Muscle of leg (tissue), 16 donors: ENCODE measurements at places on chromosomes 11 and 22. TPM values are rescaled to one million over a fixed set of nuclear protein-coding genes. Genes with fewer than 3 reads are reported as not detected.

Gene IFITM1
- 24.6 TPM for total RNA-seq

Gene NAALAD2
- 5.5 TPM for total RNA-seq

Gene KRTAP5-10
- not detected for total RNA-seq

Gene KLHL35
- total RNA-seq, result 3.6 TPM

Gene LIF
- total RNA-seq, result 0.75 TPM

Gene AIFM3
- 0.35 TPM for total RNA-seq

Gene PTGDR2
- 0.62 TPM for total RNA-seq

Gene SERPIND1
- total RNA-seq, result 0.09 TPM

Gene OR51B2
- 0.09 TPM for total RNA-seq

Gene PAAF1
- total RNA-seq, result 23.6 TPM

Gene DEFB131B
- total RNA-seq, result not detected

Gene MS4A12
- total RNA-seq, result not detected

Gene SUN2
- total RNA-seq, result 37.6 TPM

Gene PRR5L
- 8.8 TPM for total RNA-seq

Gene P2RY2
- total RNA-seq, result 0.84 TPM

Gene NXPE1
- total RNA-seq, result not detected

Gene ABCC8
- 1.3 TPM for total RNA-seq

Gene CARD16
- 8.3 TPM for total RNA-seq

Gene RIC3
- total RNA-seq, result 0.18 TPM

Gene NR1H3
- 18.8 TPM for total RNA-seq

Gene XKR3
- not detected for total RNA-seq

Gene PIWIL4
- total RNA-seq, result 3.0 TPM

Gene MMP3
- 0.22 TPM for total RNA-seq

Gene KLHDC7B
- total RNA-seq, result not detected

Gene TMEM151A
- total RNA-seq, result not detected

Gene HIC2
- total RNA-seq, result 4.2 TPM

Gene MS4A6E
- total RNA-seq, result not detected

Gene LARGE2
- 0.75 TPM for total RNA-seq

Gene FERMT3
- total RNA-seq, result 4.9 TPM

Gene TMEM191C
- 0.40 TPM for total RNA-seq

Gene POU2AF2
- not detected for total RNA-seq

Gene OR51B4
- 0.09 TPM for total RNA-seq

Gene MYO7A
- 3.8 TPM for total RNA-seq

Gene OR51B5
- 0.31 TPM for total RNA-seq

Gene FAT3
- total RNA-seq, result 6.2 TPM

Gene CELSR1
- total RNA-seq, result 1.8 TPM

Gene SCUBE2
- total RNA-seq, result 34.8 TPM

Gene HEPN1
- not detected for total RNA-seq

Gene SLC22A25
- total RNA-seq, result 0.04 TPM

Gene POTEH
- not detected for total RNA-seq

Gene CHADL
- 4.7 TPM for total RNA-seq

Gene GGT1
- total RNA-seq, result 2.3 TPM

Gene TRMT2A
- 44.2 TPM for total RNA-seq

Gene OVOL1
- total RNA-seq, result not detected

Gene UBQLN3
- total RNA-seq, result 0.13 TPM

Gene RIBC2
- 1.4 TPM for total RNA-seq

Gene IL10RA
- total RNA-seq, result 4.8 TPM

Gene FAM227A
- 1.1 TPM for total RNA-seq

Gene PLEKHA7
- 2.6 TPM for total RNA-seq

Gene BRD1
- 19.4 TPM for total RNA-seq

Gene GAL
- total RNA-seq, result 0.40 TPM

Gene NXPE2
- total RNA-seq, result 0.18 TPM

Gene TIRAP
- total RNA-seq, result 4.3 TPM

Gene CYP2D6
- total RNA-seq, result 0.31 TPM

Gene MMP1
- 0.04 TPM for total RNA-seq

Gene C2CD3
- 14.5 TPM for total RNA-seq

Gene OR51I1
- total RNA-seq, result not detected
